B cell (primary cell): ENCODE measurements at places on chromosomes 12 and 14.

- peak; percentile 21 for DNase-seq
Measured at GRCh38 chr14:45084946-45085346, 1.0 kb downstream of the PRPF39 start.

DNA sequence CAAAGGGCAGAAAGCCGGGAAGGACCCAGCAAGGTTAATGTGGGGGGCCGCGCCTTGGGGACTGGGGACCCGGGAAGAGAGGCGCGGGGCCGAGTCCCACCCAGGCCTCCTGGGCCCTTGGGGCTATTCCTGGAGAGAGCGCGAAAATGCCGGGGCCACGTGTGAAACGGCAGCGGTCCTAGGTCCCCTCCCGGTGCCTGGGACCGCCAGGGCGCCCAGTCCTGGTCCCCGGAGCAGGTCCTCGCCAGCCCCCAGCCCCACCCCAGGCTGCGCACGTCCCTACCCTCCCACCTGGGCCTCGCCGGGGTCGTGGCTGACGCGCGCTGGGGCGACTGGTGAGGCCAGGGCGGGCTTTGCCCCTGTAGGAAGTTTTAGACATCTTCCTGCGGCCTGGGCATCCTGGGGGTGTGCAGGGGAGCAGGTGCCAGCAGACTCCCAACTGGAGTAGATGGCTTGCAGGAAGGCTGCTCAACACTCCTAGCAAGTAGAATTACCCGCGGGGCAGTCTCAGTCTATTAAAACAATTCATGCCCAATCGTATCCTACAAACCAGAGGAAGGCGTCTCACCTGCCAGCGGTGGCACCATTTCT lies 708 bp downstream of the FAR2 start:
- no peak for DNase-seq

- no peak for DNase-seq
Measured at GRCh38 chr12:52552055-52552454, 890 bp downstream of the KRT71 start.

- DNase-seq = no peak
Measured at GRCh38 chr12:65868133-65868705, 43.9 kb downstream of the HMGA2 start.

DNA sequence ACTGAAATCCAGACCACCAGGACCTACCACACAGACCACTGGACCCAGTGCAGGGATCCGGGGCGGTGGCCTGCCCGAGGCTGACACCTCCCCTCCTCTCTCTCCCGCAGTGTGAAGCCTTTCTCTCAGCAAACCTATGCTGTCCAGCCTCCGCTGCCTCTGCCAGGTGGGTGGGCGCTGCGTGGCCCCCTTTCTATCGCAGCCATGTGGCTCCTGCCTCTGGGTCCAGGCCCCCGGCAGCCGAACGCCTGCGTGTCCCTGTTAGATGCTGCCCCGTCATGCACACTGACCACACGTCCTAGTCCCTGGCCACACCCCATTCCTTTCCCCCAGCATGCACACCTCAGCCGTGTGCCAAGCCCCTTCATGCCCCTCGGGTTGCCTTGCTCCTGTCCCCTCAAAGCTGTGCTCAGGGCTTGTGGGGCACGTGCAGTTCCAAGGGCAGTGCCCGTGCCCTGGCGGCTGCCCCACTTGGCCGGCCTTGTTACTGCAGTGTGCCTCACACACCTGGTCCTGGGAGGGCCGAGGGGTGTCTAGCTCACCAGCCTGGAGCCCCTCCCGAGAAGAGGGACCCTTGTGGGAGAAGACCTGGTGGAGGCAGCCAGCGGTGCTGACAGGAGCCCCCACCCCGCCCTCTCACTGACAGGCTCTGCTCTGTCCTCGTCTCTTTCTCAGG lies 58.0 kb upstream of the TSPAN9 start:
- no peak for DNase-seq

DNA sequence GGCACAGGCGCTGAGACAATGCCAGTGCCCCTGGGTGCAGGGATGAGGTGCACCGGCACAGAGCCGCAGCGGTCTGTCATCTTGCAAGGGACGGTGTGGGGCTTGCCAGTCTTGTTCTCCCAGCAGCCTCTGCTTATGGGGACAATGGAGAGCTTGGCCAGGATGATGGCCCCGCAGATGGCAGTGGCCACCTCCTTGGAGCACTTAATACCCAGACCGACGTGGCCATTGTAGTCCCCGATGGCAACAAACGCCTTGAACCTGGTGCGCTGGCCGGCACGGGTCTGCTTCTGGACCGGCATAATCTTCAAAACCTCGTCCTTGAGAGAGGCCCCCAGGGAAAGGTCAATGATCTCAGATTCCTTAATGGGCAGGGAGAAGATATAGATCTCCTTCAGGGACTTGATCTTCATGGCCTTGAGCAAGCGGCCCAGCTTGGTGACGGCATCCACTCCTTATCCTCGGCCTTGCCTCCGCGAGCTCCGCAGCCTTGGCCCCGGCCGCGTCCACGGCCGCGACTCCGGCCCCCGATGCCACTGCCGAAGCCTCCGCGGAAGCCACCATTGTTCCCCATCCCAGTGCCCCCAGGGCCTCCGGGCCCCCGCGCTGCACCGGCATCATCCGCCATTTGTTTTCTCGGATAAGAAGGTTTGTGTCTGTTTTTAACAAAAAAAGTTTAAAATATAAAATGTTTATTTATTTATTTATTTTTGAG lies 29.9 kb downstream of the VRTN start:
- DNase-seq = no peak

DNA sequence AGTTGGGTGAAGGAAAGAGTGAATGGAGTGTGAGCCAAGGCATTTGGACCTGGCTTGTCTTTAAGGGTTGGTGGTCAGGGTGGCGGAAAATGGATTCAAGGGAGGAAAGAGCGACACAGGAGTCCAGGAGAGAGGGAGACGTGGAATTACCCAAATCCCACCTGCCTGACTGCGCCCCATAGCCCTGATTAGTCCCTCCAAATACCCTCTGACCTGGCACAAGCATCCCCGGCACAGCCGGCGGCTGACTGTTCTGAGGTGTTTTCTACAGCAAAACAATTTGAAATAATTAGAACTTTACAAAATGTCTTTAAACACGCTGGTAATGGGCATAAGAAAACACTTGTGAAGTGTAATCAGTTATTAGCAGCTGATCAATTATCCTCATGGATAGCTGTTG lies 175.8 kb downstream of the PHETA1 start:
- no peak for DNase-seq
